ENCODE measurements at places on chromosomes 3 and 15.

DNA sequence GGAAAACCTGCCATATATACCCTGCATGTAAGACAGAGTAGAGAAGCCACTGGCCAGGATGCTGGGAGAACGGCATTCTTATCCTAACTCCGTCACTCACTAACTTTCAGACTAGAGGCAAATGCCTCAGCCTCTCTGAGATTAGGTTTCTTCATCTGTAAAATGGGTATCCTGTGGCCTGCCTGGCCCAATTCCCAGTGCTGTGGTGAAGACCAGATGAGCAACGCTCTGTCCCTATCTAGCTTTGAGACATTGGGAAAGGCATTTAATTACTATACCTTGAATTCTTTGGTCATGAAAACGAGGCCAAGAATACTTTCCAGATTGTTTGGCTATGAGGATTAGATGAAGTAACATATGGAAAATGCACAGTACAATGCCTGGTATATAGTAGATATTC, 35.9 kb downstream of the CEMIP start:
- DNase-seq = no peak

GRCh38 chr3:72042397-72043203, 257.7 kb upstream of the PROK2 start:
- no peak for DNase-seq

DNA sequence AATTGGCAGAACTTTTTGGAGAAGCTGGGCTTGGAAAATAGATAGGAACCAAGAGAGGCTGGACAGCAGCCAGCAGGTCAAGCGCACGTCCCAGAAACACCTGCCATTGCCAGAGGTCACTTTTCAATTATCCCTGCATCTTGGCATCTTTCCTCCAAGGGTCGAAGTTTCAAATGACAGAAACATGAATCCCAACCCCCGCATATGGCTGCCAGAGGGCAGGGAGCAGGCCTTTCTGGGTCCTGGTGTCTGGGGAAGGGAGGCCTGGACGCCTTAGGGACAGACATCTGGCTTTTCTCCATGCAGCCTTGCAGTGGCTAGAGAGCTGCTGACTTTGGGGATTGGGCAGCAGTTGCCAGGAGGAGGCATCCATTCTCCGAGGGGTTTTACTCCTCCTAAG, 164.5 kb upstream of the TPM1 start:
- DNase-seq = no peak

DNA sequence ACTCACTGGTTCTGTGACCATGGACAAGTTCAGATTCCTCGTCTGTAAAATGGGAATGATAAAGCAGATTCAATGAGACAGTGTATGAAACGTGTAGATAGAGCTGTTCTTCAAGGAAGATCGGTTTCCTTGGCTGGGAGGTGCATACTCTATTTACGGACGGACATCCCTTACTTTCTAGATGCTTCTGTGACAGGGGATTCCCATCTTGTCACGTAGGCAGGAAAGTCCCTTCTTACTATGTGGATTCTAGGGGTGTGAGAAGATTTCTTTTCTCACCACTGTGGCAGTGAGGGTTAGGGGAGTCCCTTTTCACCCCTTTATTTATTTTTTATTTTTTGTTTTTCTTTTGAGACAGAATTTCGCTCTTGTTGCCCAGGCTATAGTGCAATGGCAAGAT, 180.9 kb upstream of the TBL1XR1 start:
- no peak for DNase-seq

DNA sequence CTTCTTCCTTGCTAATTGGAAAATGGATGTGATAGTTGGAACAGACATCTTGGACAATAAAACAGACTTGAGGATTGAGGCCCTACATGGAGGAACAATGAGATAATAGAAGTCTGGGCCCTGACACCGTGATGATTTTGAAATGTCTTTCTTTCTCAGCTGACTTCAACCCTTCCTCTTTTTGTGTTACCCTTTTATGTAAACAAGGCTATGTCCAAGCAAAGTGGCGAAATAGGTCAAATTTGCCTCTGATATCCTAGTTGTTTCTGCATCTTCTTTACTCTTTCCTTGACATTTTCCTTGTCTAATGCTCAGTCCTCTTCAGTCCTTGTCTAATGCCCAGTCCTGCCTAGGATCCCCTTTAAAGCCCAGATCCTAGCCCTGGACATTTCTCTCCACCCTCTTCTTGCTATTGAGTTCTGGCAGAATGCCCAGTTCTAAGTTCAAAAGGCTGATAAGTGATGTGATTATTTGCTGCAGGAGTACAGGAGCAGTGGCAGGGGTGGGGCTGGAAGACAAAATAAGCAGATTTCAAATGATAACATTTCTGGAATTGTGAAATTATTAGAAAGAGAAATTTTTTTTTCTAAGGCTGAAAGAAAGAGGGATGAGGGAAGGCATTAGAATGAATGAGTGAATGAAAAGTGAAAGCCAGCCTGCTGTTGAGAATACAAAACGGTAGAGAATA, 6.5 kb upstream of the VPS8 start:
- DNase-seq = no peak

- DNase-seq = no peak
Measured at GRCh38 chr15:66496951-66497501, 536 bp downstream of the SNAPC5 start.

GRCh38 chr3:64209866-64210621, 15.2 kb downstream of the PRICKLE2 start:
- no peak for DNase-seq

GRCh38 chr3:147412917-147413685, 3.9 kb downstream of the ZIC1 start:
- no peak for DNase-seq

- no peak for DNase-seq
Measured at GRCh38 chr15:95498961-95499360, 831.5 kb upstream of the NR2F2 start.

- no peak for DNase-seq
Measured at GRCh38 chr3:188452158-188452772, 298.3 kb downstream of the LPP start.

DNA sequence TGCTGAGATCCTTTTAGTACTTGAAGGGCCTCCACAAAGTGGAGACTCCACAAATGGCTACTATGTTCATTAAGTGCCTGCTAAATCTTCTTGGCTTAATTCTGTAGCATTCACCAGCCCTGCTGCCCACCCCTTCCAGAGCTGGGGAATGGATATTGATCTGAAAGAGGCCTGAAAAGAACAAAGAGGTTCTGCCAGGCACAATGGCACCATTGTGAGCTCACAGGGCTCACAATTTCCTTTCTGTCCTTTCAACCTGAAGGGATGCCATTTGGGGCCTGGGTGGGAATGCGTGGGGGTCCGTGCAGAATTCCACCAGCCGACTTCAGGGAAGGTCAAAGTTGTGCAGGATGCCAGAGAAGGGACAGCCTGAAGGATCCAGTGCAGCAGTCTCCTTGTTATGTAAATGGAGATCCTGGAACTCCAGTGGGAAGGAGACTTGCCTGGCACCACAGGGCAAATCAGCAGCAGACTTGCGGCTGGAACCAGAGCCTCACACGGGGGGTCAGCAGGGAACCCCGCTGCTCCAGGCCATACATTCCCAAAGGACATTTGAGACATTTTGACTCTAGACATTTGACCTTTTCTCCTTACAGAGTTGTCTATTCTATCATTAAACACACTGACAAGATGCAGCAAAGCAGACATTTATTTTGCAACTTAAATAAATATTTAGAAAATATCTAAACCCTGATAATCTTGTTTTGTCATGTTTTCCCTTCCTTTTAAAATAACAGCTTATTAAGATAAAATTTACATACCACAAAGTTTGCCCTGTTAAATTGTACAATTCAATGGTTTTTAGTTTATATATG, 21.5 kb upstream of the MORF4L1 start:
- no peak for DNase-seq

GRCh38 chr3:131555456-131555855, 52.7 kb upstream of the MRPL3 start:
- DNase-seq = no peak

Measured in D721Med (cell line).